Stimulated activated CD4-positive, alpha-beta T cell treated with anti-CD3 and anti-CD28 coated beads, TNF-alpha, amount 100 ng/mL, for 4 hours (primary cell): ENCODE measurements at places on chromosomes 12 and 14.

GRCh38 chr12:12716151-12716792 lies 896 bp upstream of the CDKN1B start:
- no peak for DNase-seq

- DNase-seq: no peak
Observed at GRCh38 chr12:5872745-5873144, 72.3 kb downstream of the ANO2 start.

GRCh38 chr12:107359382-107359781 lies 266.0 kb upstream of the CRY1 start:
- no peak for DNase-seq

- no peak for DNase-seq
Observed at GRCh38 chr12:27826076-27826475, 46.0 kb upstream of the MANSC4 start.

DNA sequence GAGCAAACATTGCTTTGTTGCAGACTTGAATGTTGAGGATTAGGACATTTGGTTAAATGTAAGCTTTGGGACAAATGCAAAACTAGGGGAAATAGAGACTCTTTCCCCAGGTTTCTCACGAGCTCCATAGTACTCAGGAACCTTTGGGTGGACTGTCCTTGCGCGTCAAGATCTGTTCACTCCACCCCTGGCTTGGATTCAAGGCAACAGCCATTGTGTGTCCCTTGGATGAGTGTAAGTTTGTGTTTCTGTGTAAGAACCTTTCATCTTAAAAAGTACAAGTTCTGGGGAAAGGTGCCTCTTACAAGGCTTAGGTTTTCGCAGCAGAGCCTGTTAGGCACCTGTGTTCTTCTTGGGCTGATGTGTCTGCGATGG lies 3.7 kb downstream of the SUSD6 start:
- no peak for DNase-seq

DNA sequence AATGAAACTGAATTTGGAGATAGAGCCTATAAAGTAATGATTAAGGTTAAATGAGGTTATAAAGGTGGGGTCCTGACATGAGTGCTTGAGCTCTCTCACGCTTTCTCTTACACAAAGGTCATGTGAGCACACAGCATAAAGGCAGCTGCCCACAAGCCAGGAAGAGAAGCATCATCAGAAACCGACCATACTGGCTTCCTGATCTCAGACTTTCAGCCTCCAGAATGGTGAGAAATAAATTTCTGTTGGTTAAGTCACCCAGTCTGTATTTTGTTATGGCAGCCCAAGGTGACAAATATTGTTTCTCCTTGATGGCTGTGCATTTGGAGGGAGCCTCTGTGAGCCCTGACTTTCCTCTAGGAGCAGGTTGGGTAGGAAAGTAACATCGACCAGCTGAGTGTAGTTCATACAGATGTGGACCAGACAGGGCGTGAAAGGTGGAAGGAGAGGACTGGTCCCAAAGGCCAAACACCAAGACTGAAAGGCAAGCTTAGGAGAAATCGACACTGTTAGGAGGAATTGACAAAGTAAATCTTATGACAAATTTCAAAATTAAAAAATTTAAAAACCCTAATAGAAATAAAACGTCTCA lies 97.6 kb upstream of the SLC38A2 start:
- no peak for DNase-seq

DNA sequence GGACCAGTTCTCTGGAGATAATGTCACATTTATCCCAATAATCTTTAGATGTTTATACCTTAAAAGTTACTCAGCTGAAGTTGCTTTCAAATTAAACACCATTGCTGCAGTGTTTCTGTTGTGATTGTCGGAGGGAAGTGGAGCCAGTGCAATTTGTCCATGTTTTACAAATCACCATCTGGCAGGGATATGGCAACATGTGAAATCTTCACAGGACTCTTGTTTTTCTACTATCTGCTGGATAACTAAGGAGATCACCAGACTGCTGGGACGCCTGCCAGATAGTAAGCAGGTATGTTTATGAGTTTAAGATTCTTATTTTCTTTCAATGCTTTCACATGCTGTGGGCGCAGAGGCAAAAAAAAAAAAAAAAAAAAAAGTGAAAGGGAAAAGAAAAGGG lies 100.3 kb upstream of the SOX5 start:
- DNase-seq: no peak

DNA sequence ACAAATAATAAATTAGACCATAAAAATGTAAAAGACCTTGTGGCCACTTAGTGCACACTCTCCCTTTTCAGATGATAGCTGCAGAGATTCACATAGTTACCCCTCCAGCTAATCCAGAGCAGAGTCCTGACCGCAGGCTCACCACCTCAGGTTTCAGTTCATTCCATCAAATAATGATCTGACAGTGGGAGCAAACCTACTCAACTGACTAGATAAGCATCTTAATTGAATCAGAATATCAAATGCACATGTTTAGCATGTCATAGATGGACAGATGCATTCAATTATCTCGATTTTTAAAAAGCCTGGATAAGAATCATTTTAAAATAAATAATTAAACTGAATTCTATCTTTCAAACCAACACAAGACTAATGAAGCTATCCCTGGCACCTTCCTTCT lies 242.3 kb upstream of the PDZRN4 start:
- DNase-seq: no peak

DNA sequence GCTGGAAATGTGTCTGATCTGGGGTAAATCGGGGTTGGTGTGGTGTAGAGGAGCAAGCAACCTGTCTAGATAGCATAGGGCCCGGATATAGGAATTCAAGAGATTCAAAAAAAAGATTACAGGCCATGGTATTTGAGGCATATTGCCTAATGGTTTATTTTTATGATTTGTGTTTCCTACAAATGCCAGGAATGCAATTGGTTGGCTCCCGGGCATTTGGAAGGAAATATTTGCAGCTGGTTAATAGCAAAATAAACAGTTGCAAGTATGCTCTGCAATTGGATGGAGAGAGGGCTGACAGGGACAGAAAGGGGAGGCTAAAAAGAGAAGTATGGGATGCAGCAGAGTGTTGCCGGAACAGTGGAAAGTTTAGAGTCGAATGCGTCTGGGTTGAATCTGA lies 315.6 kb upstream of the ATP2B1 start:
- no peak for DNase-seq

- DNase-seq: no peak
Observed at GRCh38 chr14:65168840-65169239, 66.5 kb upstream of the MAX start.

GRCh38 chr14:50943261-50943942 lies 881 bp downstream of the PYGL start:
- no peak for DNase-seq

DNA sequence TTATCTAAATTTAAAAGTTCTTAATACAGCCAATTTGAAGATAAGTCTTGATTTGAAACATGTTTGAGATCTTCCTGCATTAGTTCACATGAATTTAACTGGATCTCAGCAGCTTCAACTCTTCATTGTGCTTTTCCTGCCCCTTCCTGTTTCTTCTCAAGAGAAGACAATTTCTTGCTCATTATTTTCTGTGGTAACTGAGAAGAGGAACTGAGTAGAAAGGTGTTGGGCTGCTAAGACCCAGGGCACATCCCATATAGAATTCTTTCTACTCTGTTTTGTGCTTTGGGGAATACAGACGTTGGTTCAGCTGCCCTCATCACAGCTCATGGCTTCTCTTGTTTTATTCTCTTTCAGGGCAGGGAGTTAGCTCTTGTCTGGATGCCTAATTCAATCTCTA lies 110.2 kb downstream of the SNAPC1 start:
- DNase-seq: no peak

DNA sequence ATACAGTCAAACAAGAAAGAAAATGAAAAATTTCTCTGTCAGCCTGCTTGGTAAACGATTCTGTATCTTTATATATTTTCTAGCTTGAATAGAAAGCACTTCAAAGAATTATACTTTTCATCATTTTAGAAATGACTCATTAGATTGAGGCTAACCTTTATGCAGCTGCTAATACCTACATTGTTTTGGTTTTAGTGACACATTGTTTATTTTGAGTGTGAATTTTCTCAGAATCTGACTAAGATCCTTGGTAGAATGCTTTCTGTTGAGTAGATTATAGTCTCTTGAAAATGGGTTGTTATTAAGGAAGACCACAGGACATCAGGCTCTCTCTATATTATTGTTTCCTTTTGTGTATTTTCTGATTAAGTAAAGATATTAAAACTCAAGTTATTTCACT lies at the start of gene PMCH:
TSS of gene PMCH (minus strand) at position 45 of the 400 bp plus-strand sequence. CDS start 63 bp downstream, outside the sequence.
- no peak for DNase-seq

GRCh38 chr14:101088395-101088667 lies 184.8 kb upstream of the RTL1 start:
- no peak for DNase-seq

DNA sequence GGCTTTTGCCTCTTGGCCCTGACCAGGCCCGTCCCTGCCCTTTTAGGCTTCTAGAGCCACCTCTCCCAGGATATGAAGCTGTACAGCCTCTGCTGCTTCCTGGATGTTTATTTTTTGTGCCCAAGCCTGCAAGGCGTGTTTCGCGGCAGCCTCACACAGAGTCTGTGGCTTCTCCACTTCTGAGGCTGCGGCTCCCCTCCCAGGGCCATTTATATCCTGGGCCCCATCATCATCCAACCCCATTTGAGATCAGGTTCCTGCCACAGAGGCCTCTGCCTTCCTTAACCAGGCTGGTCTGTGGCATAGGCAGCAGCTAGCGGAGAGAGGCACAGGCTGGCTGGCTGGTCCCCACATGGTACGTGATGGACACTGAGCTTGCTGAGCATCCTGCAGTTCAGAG lies 114.1 kb upstream of the PWP1 start:
- no peak for DNase-seq

- no peak for DNase-seq
Observed at GRCh38 chr12:28424965-28425364, 234.7 kb downstream of the CCDC91 start.

- DNase-seq: no peak
Observed at GRCh38 chr12:96171905-96172304, 22.3 kb upstream of the ELK3 start.

DNA sequence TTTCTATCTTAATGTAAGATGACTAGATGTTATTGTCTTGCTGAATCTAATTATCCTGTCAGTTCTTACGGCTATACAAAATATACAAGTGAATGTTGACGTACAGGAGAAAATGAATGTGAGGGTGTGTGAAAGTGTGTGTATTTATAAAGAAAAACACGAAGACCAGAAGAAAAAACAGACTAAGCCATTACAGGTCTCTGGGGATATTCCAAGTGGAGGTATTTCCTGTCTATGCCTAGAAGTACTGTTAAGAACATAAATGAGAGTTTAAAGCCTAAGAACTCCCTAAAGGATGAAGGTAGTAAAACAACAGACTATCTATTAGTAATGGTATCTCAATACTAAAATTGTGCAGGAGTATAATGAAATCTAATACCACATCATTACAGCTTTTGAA lies 7.6 kb downstream of the MDM1 start:
- DNase-seq: no peak

DNA sequence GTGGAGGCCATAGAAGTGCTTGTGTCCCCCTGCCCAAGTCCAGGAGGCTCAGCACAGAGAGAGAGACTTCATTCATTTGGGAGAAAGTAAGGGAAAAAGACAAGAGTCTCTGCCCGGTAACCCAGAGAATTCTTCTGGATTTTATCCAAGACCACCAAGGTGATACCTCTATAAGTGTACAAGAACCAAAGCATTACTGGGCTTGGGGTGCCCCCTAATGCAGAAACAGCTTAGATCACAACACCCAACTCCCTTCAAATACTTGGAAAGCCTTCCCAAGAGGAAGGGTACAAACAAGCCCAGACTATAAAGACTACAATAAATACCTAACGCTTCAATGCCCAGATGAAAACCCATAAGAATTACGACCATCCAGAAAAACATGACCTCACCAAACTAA lies 119.7 kb upstream of the PDE3A start:
- DNase-seq: no peak

DNA sequence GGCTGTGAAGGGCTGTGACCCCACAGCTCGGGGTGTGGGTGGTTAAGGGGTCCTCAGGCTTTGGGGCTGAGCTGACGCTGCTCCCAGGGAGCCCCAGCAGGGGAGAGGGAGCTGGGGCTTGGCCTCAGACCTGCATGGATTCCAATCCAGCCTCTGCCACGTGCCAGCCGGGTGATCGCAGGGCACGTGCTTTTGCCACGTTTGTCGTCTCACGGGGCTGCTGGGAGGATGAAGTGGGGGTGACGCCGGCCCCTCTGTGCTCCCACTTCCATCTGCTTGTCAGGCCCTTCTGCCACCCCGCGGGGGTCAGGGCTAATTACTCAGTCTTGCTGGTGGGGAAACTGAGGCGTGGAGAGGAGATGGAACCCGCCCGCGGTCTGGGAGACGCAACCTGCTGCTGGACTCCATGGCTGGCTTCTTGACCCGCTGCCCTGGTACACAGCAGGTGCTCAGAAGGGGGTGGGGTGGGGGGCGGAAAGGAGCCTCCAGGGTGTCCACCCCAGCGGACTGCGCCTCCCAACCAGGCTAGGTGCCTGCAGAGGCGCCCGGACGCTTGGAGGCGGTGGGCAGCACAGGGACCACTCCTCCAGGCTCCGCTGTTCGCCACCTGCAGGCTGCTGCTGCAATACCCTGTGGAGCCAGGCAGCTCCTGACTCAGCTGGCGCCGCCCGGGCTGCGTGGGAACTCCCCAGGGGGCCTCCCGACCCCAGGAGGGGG lies 36.4 kb upstream of the PRIMA1 start:
- no peak for DNase-seq

DNA sequence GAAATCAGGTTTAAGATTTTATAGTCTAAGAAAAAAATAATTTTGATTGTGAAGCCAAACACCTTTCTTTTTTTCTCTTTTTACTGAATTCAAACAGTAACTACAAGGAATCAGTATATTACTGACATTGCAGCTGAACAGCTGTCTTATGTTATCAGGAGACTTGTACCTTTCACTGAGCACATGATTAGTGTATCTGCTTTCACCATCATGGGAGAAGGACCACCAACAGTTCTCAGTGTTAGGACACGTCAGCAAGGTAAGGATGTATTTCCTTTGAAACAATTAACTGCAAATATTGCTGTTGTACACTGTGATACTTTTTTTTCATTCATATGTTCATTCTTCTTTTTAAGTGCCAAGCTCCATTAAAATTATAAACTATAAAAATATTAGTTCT lies 50.8 kb downstream of the PTPRQ start:
- DNase-seq: no peak

- DNase-seq: no peak
Observed at GRCh38 chr12:45775964-45776363, 46.5 kb downstream of the ARID2 start.

GRCh38 chr12:119687406-119687805 lies 19.5 kb downstream of the PRKAB1 start:
- no peak for DNase-seq

DNA sequence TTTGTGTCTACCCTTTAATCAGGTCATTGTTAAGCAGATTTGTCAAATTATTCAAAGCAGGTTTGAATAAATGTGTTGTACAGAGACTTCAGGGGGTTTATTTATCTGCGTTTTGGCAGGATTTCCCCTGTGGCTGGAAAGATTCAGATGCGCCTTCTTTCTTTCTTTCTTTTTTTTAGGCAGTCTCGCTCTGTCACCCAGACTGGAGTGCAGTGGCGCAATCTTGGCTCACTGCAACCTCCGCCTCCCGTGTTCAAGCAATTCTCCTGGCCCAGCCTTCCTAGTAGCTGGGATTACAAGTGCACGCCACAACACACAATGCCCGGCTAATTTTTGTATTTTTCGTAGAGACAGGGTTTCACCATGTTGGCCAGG lies 6.3 kb upstream of the NANOGNB start:
- no peak for DNase-seq
